ENCODE measurements at places on chromosomes 6 and 20.

- peak; percentile 82 for DNase-seq
Observed at GRCh38 chr6:160520043-160520904, 143.8 kb downstream of the LPA start.

- peak; percentile 88 for DNase-seq
Observed at GRCh38 chr20:57089699-57090144, 176.7 kb downstream of the BMP7 start.

DNA sequence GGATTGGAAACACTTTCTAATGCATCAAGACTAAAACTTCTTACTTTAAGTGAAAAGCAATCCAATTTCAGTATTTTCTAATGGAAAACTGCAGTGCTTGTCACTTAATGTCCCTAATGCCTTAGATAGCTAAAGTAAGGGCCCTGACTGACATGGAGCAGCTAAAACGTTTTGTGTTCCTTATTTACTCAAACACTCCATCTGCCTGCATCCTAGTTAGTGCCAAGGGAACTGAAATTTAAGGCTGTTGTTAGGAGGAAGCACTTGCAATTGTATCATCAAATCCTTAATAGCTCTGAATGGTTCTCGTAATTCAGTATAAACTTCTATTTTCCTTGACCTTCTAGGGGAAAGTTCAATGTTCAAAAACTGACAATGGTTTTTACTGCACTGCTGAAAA, 127.4 kb downstream of the GJA10 start:
- no peak for DNase-seq

- DNase-seq, result no peak
Observed at GRCh38 chr6:132063204-132063603, 112.0 kb upstream of the CCN2 start.

DNA sequence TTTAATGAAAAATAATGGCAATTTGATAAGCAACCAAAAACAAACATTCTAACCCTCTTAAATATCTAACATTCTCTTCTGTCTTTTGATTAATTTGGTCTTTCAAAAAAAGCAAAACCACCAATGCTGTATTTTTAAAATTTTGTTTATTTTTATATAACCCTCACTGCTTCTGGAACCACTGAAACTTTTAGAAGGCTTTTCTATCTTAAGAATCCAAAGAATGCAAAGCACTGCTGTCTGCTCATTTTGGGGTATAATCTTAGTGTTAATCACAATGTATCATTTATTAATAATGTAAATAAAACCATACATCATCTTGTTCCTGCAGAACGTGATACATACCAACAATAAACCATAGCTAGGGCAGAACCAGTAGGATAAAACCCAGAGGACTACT, 14.0 kb downstream of the STK38 start:
- DNase-seq, result no peak

DNA sequence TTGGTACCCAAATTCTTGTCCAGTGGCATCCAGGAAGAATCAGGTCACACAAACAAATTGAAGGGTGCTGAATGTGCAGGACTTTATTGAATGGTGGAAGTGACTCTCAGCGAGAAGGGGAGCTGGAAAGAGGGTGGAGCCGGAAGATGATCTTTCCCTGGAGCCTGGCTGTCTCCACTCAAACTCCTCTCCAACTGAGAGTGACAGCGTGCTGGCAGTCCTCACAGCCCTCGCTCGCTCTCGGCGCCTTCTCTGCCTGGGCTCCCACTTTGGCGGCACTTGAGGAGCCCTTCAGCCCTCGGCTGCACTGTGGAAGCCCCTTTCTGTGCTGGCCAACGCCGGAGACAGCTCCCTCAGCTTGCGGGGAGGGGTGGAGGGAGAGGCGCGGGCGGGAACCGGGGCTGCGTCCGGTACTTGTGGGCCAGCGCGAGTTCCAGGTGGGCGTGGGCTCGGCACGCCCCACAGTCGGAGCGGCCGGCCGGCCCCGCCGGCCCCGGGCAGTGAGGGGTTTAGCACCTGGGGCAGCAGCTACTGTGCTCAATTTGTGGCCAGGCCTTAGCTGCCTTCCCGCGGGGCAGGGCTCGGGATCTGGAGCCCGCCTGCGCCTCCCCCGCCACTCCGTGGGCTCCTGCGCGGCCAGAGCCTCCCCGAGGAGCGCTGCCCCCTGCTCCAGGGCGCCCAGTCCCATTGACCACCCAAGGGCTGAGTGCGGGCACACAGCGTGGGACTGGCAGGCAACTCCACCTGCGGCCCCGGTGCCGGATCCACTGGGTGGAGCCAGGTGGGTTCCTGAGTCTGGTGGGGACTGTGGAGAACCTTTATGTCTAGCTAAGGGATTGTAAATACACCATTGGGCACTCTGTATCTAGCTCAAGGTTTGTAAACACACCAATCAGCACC, 26.7 kb upstream of the MBOAT1 start:
- DNase-seq, result no peak

DNA sequence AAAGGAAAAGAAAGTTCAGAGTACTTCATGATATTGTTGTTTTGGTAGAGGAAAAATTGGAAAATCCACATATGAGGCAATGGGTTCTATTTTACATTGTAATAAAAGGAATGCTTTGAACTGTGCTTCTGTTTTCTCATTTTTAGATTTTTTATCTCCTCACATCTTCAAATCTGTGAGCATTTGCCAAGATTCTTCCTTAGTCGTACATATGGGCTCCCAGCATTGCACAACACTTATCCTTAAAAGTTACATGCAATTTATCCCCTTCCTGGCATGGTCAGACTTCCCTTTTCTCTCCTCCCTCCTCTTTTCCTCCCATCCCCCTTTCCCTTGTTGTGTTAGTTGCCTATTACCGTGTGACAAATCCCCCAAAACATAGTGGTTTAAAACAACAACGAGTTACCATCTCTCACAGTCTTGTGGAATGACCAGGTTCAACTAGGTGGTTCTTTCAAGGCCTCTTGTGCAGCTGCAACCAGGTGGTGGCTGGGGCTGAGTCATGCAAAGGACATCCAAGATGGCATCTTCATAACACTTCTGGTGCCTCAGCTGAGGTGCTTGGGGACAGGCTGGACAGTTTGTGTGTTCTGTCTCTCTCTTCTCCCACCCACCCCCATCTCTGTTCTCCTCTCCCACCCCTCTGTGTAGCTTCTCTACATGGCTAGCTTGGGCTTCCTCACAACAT, 68.7 kb downstream of the TXNDC5 start:
- no peak for DNase-seq

DNA sequence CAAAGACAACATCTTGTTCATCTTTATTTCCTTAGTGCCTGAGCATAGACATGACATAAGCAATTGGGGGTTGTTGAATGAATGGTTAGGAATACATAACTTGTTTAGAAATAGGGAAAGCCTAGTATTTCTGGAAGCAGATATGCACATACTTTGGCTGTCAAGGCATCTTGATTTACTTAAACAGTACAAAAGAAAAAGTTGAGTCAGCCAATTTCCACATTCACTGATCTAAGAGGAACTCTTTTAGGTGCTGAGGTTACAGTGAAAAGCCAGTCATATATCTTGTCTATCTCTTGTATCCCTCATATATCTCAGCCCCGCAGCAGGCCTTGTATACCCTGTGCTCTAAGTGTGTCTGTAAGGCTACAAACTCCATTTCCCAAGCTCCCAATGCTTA, 11.6 kb downstream of the ZKSCAN4 start:
- DNase-seq, result no peak

DNA sequence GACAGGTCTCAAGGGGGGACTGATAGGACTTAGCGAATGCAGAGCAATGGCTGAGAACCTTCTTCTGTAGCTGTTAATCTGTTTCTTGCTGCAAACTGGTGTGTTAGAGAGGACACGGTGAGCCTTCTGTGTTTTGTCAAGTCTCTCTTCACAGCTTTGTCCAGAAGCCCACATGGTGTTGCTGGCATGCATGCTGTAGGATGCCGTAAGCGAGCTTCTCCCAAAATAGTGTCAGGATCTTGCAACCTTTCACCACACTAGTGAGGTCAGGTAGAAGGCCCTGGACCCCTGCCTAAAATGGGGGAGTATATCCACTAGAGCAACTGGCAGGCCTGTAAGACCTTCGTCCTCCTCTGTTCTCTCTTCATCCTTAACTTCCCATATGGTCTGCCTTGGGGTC, 51.9 kb upstream of the GLP1R start:
- DNase-seq, result no peak

GRCh38 chr6:128095362-128095761, 194.5 kb upstream of the THEMIS start:
- no peak for DNase-seq

DNA sequence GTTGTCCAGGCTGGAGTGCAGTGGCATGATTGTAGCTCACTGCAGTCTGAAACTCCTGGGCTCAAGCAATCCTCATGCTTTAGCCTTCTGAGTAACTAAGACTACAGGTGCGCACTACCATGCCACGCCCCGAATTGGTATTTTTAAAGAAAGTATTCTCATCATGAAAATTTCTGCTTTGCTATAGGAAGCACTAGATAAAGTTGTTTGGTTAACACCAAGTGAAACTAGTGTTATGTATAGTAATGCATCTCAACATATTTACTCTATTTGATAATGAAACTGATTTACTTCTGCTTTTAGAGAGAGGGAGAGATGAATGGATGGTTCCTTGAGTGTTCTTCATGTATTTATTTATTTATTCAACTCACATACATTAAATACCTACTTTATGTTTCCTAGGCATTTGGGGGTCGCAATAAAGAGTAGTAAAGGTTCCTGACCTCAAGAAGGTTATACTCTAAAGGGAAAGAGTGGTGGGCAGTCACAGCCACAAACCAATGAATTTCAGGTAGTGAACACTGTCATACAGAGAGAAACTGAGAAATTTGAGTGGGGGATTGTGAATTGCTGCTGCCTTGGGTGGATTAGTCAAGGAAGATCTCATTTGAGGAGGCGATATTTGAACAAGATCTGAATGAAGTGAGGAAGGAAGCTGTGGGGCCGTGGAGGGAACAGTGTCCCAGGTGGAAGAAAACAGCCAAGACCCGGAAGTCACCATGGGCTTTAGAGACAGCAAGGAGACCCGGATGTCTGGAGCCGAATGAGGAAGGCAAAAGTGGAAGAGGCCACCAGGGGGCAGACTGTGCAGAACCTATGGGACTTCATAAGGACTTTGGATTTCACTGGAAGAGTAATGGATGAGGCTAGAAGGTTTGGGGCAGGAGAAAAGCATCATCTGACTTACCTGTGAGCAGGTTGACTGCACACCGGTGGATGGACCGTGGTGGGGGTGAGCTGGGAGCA, 185.6 kb downstream of the TSHZ2 start:
- DNase-seq, result peak; percentile 34

- no peak for DNase-seq
Observed at GRCh38 chr6:32291543-32291942, 67.7 kb upstream of the NOTCH4 start.

DNA sequence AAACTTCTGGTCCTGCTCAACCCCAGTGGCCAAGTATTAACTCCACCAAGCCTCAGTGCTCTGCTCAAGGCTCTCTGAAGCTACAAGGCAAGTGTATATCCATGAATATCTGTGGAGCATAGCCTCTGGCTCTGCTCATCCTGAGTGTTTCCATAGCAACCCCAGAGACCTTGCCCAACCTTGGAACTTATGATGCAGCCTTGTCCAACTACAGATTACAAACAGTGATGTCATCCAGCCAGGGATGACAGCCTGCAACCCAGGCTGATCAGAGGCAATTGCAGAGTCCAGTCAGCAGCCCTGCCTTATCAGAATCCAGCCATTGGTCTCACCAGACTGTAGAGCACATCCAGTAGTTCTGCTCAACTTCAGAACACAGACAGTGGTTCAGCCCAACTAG, 65.5 kb upstream of the SPACA1 start:
- DNase-seq, result peak; percentile 48

DNA sequence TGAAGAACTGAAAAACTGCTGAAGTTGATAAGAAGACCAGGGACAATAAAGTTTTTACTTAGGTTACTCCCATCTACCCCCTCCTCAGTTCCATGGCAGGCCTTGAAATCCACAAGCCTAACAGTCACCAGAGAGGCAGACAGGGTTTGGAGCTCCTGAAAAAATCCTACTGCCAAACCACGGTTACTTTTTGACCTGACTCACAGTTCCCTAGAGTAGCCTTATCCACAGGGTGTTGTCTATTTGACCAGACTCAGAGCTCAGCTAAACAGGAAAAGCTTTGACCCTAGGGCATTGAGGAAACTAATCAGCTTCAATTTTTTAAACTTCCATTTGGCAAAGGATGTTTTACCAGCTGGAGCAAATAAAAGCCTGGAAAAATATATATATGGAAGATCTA, 257.7 kb upstream of the NT5E start:
- DNase-seq, result no peak

DNA sequence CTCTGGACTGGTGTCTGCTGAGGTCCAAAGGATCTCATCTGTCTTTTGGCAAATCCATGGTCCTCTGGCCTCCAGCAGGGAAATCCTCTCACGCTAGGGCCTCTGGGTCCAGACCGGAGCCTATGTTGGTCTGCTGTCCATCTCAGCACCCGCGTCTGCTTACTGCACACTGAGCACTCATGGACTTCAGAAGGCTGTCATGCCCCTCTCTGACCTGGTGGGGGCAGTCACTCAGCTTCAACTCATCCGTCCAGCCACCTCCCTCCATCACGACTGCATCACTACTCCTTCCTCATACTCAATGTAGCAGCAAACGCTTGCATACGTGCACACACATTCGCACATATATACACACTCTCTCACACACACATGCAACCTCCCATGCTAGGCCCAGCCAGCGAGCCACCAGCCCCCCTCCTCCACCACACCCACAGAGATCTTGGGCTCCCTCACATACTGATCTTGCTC, 33.3 kb downstream of the GABRR2 start:
- no peak for DNase-seq

DNA sequence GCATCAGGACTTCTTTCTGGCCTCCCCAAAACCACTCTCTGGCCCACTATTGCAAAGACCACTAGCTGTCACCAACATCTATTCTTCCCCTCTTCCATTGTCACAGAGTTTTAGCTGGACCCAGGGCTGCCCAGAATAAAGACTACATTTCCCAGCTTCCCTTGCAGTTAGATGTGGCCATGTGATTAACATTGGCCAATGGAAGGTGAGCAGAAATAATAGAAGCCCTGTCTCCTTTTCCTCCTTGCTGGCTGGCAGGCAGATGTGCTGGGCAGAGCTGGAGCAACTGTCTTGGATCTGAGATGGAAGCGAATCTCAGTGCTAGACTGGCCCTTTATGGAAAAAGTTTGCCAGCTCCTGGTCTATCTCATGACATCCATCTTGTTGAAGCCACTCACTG, 97.0 kb downstream of the KCNB1 start:
- DNase-seq, result peak; percentile 33

DNA sequence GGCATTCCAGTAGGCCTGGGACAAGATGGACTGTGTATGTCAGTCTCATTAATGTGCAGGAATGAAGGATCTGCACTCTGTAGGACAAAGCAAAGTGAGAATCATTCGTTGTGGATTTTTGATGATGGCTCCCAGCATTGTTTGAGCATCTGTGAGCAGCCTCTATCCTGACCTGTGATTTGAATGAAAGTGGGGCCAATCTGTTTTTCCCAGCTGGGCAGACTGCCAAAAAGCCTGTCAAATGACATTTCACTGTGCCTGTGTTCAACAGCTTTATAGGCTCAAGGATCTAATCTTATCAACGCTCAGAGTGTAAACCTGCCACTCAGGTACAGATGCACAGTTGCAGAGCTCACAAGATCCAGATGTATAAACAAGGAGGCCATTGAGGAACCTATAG, 86.7 kb upstream of the SYNDIG1 start:
- peak; percentile 47 for DNase-seq

- no peak for DNase-seq
Observed at GRCh38 chr6:12976366-12976765, 259.8 kb downstream of the PHACTR1 start.
